Activated CD4-positive, alpha-beta memory T cell treated with anti-CD3 and anti-CD28 coated beads for 36 hours (primary cell): ENCODE measurements at places on chromosomes 11 and 22. TPM values are rescaled to one million over a fixed set of nuclear protein-coding genes. Genes with fewer than 3 reads are reported as not detected.

Gene OR52A1
- total RNA-seq = not detected

Gene GUCY1A2
- not detected for total RNA-seq

Gene PRR33
- not detected for total RNA-seq

DNA sequence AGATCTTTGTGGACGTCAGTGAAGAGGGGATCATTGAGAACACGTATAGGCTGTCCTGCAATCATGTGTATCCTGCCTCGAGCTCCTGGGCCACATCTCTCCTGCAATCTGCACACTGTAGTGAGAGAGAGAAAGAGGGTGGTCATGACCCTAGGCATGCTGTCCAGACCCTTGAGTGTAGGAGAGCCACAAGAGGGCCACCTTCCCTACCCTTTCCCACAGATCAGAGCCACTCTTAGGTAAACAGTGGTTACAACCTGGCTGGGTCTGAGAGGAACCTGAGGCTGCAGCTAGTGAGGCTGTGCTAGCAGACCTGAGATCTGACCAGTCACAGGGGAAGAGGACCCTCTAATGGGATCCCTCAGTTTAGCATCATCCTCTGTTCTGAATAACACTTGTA lies 3.9 kb upstream of the IL18BP start:
- no peak for DNase-seq

GRCh38 chr11:100072131-100072530 lies 615.0 kb upstream of the ARHGAP42 start:
- no peak for DNase-seq

DNA sequence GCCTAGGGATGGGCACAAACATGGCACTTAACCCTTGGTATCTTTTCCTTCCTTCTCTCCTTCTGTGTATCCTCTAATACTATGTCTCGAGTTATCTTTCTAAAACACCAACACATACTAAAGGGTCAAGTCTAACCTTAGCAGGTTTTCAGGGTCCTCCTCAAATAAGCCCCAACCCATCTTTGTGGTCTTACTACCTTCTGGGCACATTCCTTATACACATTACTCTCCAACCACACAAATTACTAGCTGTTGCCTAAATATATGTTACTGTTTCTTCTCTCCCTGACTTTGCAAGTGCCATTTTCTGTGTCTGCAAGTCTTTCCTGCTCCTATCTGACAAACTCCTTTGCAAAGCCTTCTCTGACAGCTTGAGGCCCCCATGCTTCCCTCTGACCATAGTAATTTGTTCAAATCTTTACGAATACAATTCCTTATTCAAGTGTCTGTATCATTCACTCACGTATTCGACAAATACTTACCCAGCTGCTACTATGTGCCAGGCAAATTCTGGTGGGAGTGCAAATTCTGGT lies 15.8 kb upstream of the NUP160 start:
- DNase-seq = no peak

DNA sequence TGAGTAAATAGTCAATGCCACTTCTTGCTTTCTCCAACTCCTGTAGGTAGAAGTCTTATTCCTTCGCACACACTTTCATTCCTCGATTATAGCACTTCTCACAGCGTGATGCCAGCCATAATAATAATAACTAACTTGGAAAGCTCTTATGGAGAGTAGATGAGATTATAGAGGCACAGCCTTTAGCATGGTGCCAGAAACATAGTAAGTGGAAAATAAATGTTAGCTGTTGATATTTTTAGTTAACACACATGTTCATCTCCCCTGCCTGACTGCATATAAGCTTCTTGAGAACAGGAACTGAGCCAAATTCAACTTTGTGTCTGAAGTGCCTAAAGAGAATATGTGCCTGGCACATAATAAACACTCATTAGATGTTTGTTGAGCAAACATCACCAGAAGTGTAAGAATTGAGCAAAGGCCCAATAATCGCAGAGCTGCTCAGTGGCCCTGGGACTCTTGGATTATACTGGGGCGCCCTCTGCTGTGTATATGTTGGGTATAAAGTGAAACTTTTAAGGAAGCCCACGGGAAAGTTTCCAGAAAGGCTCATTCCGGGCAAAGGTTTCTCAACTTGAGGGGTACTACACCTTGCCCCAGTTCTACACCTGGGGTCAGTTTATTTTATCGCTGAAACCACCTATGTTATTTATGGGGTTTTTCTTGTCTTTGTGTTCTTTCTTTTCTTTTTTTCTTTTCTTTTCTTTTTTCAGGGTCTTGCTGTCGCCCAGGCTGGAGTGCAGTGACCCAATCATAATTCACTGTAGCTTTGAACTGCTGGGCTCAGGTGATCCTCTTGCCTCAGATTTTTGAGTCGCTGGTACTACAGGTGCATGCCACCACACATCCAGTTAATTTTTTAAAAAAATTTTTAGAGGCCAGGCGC lies 22.3 kb downstream of the SLN start:
- peak; percentile 69 for DNase-seq

GRCh38 chr11:67032830-67033551 lies 10.1 kb downstream of the SYT12 start:
- no peak for DNase-seq

- DNase-seq = no peak
Measured at GRCh38 chr11:18495271-18495670, 31.5 kb downstream of the TSG101 start.

- peak; percentile 89 for DNase-seq
Measured at GRCh38 chr11:46238967-46239800, 38.3 kb upstream of the CREB3L1 start.

DNA sequence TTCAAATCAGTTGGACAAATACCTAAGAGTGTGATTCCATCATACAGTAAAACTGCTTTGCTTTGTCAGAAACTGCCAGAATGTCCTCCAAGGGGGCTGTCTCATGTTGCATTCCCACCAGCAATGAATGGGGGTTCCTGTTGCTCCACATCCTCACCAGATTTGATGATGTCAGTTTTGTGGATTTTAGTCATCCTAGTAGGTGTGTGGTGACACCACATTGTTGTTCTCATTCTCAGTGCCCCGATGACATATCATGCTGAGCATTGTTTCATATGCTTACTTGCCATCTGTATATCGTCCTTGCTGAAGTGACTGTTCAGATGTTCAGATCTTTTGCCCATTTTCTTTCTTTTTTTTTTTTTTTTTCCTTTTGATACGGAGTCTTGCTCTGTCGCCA lies 37.0 kb downstream of the CDPF1 start:
- peak; percentile 40 for DNase-seq

DNA sequence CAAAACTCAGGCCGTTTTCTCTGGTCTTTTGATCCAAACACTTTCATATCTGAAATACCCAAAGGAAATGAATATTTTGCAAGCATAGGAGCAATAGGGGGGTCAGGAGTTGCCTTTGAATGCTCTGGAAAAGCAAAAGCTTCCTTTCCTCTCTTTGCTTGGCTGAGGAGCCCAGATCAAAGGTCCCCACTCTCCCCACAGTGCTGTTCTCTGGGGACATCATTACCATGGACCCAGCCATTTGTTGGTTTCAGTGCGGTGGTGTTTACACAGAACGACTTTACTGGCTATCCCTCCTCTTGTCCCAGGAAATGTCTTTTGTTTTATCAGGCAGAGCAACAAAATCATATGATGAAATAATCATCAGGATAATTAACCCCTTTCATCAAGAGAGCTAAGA lies 1089.1 kb downstream of the TBC1D22A start:
- no peak for DNase-seq

DNA sequence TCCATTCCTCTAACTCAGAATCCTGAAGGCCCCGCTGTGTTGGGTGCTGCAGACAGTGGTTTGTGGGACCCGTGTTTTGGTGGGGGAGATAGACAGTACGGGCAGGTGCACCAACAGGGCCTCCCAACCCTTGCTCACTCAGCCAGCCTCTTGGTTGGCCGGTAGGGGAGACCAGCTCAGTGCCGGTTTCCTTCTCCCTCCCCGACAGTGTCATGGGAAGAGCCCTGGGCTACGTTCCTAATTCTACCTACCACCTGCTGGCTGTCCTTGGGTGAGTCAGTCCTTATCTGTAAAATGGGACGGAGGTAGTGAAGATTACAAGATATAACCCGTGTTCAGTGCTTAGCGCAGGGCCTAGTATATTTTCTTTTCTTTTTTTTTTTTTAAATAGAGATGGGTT lies 5.9 kb downstream of the TMEM134 start:
- no peak for DNase-seq
